ENCODE measurements at places on chromosomes 1 and 21.

DNA sequence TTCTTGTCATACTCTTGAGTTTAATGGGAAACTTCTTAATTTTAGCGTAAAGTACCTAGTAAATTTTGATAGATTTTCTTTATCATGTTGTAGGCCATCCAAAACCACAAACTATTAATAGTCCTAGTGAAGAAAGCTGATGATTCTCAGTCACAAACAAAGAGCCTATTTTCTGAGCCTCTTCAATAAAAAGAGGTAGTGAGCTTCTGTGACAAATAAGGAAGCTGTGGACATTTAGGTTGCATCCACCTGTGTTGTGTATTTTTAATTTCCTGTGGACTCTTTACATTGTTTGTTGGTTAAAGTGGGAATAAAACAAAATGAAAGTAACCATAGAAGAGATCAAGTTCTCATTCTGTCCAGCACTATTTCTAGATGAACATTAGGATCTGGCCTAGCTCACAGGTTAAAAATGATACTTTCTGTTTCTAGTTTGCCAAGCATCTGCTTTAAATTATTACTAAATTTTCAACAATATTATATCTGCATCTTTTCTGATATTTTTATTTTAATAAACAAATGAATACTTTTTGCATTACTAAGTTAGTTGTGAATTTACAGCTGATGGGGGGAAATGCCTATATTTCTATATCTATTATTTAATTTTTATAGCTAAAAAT is 702.2 kb upstream of the ADGRL4 start:
- H3K27me3 ChIP-seq: no peaks in the 10 kb centered on the region
- no peak overlapping the region for H3K4me3 ChIP-seq
- H3K36me3 ChIP-seq: no peaks in the 10 kb centered on the region
- DNase-seq: no peak
- H3K4me1 ChIP-seq: no peaks in the 10 kb centered on the region
- H3K27ac ChIP-seq: no peak overlapping the region

GRCh38 chr1:1360506-1361169 is 2.3 kb upstream of the MXRA8 start:
- H3K4me1 ChIP-seq: no peaks in the 10 kb centered on the region
- peaks cover 5% of the 10 kb centered on the region for H3K27me3 ChIP-seq
- no peaks in the 10 kb centered on the region for H3K36me3 ChIP-seq
- DNase-seq: no peak

DNA sequence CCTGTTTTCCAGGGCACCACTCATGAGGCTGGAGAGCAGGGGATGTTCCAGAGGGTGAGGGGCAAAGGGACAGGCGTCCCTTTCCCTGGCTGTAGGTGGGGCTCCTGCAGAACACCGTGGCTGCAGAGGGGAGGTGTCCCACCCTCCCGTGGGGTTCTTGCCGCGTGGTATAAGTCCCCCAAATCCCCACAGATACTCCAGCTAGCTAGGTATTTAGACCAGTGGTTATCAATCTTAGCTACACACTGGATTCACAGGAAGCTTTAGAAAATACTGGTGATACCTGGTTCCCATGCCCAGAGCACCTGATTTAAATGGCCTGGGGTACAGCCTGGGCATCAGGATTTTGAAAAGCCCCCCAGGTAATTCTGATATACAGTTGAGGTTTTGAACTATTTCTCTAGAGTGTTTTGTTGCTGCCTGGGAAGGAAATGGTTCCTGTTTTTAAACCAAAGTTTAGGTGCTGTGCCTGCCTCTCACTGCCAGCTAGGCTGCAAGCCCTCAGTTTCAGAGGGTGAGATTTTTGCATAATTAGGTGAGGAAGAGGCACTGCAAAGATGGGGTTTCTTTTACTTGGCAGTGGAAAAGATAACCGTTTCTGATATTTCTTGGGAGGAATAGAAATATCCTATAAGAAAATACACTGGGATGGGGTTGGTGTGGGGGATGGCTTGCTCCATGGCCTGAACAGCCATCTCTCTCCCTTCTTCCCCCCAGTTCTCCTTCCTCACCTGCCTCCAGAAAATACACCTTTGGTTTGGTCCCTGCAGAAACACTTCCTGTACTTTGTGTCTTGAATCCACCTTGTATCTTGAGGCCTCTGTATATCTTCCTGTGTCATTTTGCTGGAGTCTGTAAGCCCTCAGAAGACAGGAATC is 51.7 kb downstream of the RASSF5 start:
- peak overlapping the region; percentile 99 for H3K27ac ChIP-seq
- peaks cover 39% of the 10 kb centered on the region for H3K27me3 ChIP-seq
- DNase-seq: no peak
- peaks cover 34% of the 10 kb centered on the region for H3K36me3 ChIP-seq
- H3K4me1 ChIP-seq: peaks cover 82% of the 10 kb centered on the region

GRCh38 chr1:179677882-179678281 is 65.2 kb upstream of the FAM163A start:
- no peaks in the 10 kb centered on the region for H3K36me3 ChIP-seq
- H3K27ac ChIP-seq: no peak overlapping the region
- no peaks in the 10 kb centered on the region for H3K4me1 ChIP-seq
- DNase-seq: no peak

GRCh38 chr1:31937300-31938183 is 626 bp downstream of the PTP4A2 start:
- peak overlapping the region; percentile 97 for H3K4me3 ChIP-seq
- peaks cover 18% of the 10 kb centered on the region for H3K27me3 ChIP-seq
- peaks cover 85% of the 10 kb centered on the region for H3K4me1 ChIP-seq
- no peaks in the 10 kb centered on the region for H3K36me3 ChIP-seq

Measured in immature natural killer cell (primary cell).